Activated CD4-positive, alpha-beta T cell treated with anti-CD3 and anti-CD28 coated beads, Interleukin-2, amount 10 ng/mL, durations not matched to agents 24 days and 14 days (primary cell): ENCODE measurements at places on chromosomes 16 and 17.
A peak's percentile ranks its signal among the peaks of the same experiment; 100 is the strongest.

- DNase-seq = peak; percentile 71
Observed at GRCh38 chr16:2155977-2156848, 631 bp downstream of the TRAF7 start.

GRCh38 chr17:22461460-22462145, 769.3 kb downstream of the KCNJ18 start:
- DNase-seq = no peak

GRCh38 chr17:31198026-31198425, 99.0 kb downstream of the OMG start:
- DNase-seq = no peak

GRCh38 chr16:2716948-2717347, 3.1 kb downstream of the PRSS27 start:
- no peak for DNase-seq

GRCh38 chr16:57892447-57893096, 78.4 kb downstream of the CNGB1 start:
- DNase-seq = no peak

- peak; percentile 83 for DNase-seq
Observed at GRCh38 chr17:57009737-57010445, 32.0 kb downstream of the SCPEP1 start.

DNA sequence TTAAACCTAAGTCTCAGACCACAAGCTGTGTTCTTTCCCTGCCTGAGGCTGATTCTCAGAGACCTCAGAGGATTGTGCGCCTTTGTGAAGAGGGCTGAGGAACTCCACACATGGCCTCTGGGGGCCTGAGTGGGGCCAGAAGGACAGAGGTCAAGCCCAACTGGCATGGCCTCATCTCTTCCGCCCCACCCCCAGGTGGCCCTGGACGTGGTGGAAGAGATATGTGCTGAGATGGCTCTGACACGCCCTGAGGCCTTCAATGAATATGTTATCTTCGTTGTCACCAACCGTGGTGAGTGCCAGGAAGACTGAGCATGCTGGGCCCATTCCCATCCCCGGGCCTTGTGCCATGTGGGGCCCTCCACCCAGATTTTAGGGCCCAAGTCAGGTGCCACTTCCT, 20.1 kb upstream of the ALKBH5 start:
- no peak for DNase-seq

- no peak for DNase-seq
Observed at GRCh38 chr17:66789961-66790437, 44.9 kb upstream of the CACNG5 start.

DNA sequence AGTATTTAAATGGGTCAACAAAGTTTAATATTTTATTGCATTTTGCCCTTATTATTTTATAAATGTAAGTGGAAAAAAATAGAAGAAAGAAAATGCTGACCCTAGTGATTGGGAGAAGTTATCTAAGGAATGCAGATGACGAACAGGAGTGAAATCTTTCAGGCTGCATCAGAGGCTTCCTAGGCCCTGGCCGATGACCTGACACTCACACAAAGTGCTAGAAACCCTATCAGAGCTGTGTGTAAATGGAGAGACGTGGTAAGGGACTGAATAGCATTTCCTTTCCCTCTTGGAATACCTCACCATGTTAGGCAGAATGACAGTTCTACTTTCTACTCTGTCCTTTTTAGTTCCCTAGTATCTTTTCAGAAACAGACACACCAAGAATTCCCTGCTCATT, 44.9 kb upstream of the CNEP1R1 start:
- no peak for DNase-seq

DNA sequence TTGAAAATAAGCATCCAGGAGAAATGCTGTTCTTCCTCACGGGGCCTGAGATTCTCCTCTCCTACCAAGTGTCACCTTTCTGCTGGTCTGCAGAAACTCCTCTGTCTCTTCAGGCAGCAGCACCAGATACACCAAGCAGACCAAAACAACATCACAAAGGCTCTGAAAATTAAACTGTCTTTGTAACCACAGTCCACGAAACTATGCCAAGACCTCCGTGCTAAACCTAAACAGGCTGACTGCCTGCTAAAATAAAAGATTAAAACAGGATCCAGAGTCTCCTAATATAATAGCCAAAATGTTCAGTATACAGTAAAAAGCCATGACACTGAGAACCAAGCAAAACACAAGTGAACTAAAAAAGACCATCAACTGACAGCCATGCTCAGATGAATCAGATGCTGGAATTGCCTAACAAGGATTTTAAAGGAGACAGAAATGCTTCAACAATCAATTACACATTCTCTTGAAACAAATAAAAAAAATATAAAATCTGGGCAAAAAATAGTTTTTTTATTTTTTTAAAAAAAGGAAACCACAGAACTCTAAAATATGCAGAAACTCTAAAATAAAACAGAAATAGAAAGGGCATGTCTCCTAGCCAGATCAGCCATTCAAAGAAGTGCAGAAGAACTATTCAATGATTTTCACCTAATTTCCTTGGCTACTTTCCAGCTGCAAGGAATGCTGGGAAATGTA, 50.3 kb upstream of the TOX3 start:
- DNase-seq = no peak

DNA sequence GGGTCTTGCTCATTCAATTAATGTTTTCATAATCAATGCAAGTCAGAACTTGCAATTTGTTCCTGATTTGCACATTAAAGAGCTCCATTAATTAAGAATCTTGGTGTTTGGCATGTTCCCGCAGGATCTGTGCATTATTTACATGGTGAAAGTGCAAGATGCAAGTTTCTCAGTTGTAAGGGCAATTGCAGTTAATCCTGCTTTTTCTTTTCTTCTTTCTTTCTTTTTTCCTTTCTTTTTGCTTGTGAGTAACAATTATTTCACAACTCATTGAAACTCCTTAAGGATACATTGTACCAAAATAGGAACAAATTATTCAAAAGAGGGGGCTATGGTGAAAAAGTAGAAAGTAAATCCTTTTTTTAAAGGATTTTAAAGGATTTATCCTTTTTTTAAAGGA, 24.2 kb downstream of the AATF start:
- DNase-seq = no peak

DNA sequence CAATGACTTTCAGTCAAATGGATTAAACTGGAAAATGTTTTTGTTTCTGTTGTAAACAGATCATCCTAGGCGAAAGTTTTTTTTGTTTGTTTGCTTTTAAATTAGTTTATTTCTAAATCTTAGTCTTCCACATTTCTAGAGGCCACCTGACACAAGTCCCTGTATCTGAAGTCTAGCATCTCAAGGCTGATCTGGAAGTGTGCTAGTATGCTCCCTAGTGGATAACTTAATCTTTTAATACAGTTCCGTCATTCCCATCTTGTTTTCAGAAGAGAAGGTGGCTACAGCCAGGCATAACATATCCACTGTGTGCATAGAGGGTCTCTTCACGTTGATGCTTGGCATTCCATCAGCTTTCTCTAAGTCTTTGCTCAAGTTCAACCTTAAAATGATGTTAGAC, 7.6 kb downstream of the IFT20 start:
- DNase-seq = no peak

GRCh38 chr17:37667039-37667438, 23.8 kb upstream of the DDX52 start:
- DNase-seq = no peak

DNA sequence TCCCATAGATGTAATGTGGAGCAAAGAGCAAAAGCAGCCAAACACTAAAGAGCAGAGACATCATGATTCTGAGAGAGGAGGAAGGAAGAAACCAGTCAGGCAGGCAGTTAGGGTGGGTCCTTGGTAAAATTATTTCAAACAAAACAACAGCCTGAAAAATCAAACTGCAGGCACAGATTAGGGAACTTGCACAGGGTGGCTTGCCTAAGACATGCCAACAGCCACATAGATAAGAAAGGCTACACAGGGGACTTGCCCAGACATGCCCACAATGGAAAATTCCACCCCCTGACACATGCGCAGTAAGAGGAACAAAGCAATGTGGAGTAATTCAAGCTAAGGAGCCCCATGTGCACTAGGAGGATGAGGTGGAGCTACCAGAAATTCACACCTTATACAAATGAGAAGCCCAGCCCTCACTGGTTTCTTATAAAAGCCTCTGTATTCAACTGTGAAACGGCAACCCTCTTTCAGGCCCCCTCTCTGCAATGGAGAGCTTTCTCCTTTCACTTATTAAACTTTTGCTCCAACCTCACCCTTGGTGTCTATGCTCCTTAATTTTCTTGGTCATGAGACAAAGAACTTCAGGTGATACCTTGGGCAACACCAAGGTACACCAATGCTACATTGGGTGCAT, 7.3 kb upstream of the GAS7 start:
- no peak for DNase-seq

GRCh38 chr16:51875834-51876600, 670.9 kb downstream of the TOX3 start:
- no peak for DNase-seq
